ENCODE measurements at places on chromosomes 1 and 21.

DNA sequence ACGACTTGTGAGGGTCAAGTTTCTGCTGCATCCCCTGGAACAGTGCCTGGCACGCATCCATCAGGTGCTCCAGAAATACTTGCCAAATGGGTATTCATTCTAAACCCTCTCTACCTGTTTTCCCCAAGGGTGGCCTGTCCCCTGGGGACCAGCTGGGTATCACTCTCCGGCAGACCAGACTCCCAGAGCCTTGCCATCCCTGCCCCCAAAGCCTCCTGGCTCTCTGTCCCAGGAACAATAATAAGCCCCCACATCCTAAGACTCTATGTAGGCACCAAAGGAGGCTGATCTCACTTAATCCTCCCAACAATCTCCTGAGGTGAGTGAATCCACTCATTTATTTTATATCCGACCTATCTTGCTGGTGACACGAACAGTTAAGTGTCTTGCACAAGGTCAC is 96.7 kb downstream of the MRPL37 start:
- DNase-seq = no peak

GRCh38 chr1:85085417-85085816 is 37.1 kb upstream of the MCOLN3 start:
- DNase-seq = no peak

DNA sequence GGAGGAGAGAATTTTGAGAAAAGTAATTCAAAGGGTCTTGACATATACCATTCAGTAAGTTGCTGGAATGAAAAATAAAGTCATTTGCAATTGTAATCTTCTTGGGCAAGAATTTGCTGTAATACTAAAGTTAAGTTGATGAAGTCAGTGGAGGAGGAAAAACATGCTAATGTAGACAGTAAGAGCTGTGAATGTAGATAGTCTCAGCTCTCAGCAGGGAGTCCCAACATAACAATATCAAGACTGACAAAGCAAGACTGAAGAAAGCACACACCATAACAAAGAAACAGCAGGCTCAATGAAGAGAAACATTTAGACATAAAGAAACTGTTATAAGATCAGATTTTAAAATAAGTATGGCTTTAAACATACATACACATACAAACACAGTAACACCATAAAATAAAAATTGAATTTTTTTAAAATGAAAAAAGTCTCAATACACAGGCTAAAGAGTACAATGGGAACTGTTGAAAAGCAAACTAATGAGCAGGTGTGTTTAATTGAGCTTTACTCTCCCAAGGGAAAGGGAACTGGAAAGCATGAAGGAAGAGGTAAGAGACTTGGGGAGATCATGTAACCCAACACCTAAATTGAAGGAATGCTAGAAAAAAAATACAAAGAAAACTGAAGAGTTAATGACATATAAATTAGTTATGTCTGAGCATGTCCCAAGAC is 336.3 kb upstream of the NCAM2 start:
- DNase-seq = no peak

- DNase-seq = no peak
Observed at GRCh38 chr1:43296207-43296606, 4.6 kb upstream of the TIE1 start.

DNA sequence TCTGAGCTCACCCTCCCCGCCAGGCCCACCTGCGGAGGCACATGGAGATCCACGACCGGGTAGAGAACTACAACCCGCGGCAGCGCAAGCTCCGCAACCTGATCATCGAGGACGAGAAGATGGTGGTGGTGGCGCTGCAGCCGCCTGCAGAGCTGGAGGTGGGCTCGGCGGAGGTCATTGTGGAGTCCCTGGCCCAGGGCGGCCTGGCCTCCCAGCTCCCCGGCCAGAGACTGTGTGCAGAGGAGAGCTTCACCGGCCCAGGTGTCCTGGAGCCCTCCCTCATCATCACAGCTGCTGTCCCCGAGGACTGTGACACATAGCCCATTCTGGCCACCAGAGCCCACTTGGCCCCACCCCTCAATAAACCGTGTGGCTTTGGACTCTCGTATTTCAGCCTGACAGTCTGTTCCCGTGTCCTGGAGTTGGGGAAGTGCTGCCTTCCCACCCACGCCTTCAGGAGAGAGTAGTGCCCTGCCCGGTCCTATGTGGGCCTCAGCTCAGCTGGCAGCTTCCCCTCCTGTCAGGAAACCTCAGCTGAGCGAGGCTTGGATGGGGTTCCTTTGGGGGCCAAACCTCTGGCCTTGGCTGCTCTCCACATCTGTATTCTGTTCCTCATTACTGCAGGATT is 9.2 kb downstream of the ZBTB48 start:
- DNase-seq = no peak

- no peak for DNase-seq
Observed at GRCh38 chr1:101945884-101946283, 50.8 kb downstream of the OLFM3 start.

GRCh38 chr21:45516071-45516670 is 26.1 kb downstream of the SLC19A1 start:
- DNase-seq = no peak

- DNase-seq = no peak
Observed at GRCh38 chr1:157233131-157233530, 94.9 kb upstream of the ETV3 start.

DNA sequence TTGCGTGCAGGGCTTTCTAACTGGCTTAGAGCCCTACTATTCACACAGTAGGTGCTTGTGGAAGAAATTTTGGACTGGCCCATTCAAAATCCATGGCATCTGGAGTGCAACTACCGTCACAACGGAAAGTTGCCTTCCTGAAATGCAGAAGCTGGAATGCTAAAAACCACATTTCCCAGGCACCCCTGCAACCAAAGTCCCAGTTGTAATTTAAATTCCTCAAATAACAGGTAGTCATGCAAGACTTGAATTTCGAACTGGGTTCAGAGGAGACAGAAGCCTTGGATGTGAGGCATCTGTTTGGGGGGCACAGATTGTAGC is 186.7 kb downstream of the TOMM20 start:
- DNase-seq = no peak

GRCh38 chr1:71916894-71917293 is 365.4 kb downstream of the NEGR1 start:
- DNase-seq = no peak

- DNase-seq = no peak
Observed at GRCh38 chr21:36236052-36236730, 79.6 kb downstream of the DOP1B start.

DNA sequence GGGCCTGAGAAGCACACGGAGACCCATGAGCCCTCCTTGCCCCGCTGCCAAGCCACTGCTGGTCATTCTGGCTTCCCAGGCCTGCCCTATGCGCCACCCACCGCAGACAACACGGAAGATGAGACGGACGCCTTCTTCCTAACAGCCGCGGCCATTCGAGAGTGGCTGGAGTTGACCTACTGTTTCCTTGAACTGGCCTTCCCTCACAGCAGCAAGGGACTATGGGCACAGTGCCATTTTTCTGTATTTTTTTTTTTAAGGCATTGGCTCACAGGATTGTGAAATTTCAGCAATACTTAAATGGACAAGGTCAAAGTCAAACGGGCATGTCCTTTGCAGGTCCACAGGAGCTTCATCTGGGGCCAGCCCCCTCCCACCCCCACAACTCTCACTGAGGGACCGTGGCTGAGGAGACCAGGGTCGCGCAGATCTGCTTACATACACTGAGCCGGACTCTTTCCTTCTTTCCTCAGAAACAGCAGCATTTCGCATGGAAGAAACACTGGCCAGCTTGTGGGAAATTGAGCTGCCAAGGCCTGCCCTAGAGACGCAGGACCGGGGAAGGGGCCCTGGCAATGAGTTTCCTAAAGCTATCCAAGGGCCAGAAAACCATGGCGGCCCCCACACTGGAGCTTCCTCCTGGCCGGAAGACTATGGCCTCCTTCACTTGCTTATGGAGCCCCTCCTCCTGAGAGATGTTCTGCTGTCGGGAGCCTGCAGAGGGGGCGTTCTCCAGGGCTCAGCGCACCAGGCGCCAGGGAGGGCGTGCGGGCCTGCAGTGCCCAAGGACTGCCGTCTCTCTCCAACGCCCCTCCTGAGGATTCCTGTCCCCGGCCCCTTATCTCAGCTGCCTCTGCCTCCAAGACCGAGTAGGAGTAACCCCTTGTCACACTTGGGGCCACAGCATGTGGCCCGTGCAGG is 98.9 kb downstream of the PGBD5 start:
- DNase-seq = no peak

DNA sequence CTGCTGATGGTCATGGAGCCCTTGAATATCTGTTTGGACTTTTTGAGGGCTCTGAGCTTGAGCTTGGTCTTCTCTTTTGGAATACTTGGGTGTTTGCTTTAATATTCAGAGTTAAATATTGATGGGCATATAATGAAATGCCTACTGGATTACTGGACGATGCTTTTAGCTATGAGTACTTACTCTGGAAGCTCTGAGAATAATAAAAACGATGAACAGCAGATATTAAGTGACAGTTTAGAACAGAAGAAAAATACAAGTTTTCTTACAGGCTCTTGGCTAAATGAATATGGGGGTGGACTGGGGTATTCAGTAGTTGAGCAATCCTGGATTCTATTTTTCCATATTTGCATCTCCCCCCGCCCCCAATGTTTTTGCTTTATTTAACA is 20.7 kb downstream of the GALNT2 start:
- no peak for DNase-seq

- no peak for DNase-seq
Observed at GRCh38 chr1:228226956-228227791, 19.3 kb downstream of the OBSCN start.

GRCh38 chr1:40981691-40982448 is 2.4 kb downstream of the CTPS1 start:
- DNase-seq = no peak

DNA sequence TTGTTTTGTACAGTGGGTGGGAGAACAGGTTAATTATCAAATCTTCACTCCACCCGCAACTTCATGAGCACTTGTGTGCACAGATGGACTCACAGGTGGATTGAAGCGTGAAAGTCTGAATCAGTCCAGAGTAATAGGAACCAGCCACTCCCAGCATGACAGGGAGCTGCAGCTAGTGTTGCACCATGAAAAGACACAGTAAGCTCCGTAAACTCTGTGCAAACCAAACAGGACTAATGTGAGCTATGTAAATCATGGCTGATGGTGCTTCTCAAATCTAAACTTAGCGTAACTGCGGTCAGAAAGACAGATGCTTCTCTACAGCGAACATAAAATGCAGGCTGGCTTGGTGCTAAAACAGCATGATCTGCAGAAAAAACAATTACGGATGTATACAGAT is 114.4 kb downstream of the CENPF start:
- no peak for DNase-seq

All from nucleus accumbens (tissue), 56 donors.